Epithelial cell of proximal tubule (primary cell): ENCODE measurements at places on chromosomes 3 and 15. TPM values are rescaled to one million over a fixed set of nuclear protein-coding genes. Genes with fewer than 3 reads are reported as not detected.

Gene ANKRD34C
- total RNA-seq, result not detected in 2 replicates

Gene PLXNB1
- 75.7 and 106 TPM in 2 replicates for total RNA-seq

Gene ETFA
- 112 and 117 TPM in 2 replicates for total RNA-seq

Gene GAP43
- total RNA-seq, result 0.58 TPM in 1 of 2 replicates, not detected in the other

Gene TMEM207
- not detected in 2 replicates for total RNA-seq

Gene SKOR1
- not detected in 2 replicates for total RNA-seq

Gene PLSCR5
- total RNA-seq, result not detected in 2 replicates

Gene LYZL4
- not detected in 2 replicates for total RNA-seq

Gene CCR1
- total RNA-seq, result not detected in 2 replicates

Gene FGF12
- 0.36 and 1.6 TPM in 2 replicates for total RNA-seq

Gene A4GNT
- total RNA-seq, result not detected in 2 replicates

Gene IQCH
- total RNA-seq, result 0.92 and 2.2 TPM in 2 replicates

Gene NANOGP8
- total RNA-seq, result not detected in 2 replicates

Gene DUOX2
- not detected in 2 replicates for total RNA-seq

Gene ZNF385D
- under 0.01 and 0.43 TPM in 2 replicates for total RNA-seq

Gene RFT1
- total RNA-seq, result 25.1 and 29.2 TPM in 2 replicates

Gene LEKR1
- total RNA-seq, result 0.06 and 0.43 TPM in 2 replicates

Gene SERINC4
- not detected in 2 replicates for total RNA-seq

Gene SLC41A3
- total RNA-seq, result 25.5 and 41.6 TPM in 2 replicates

Gene ARRDC4
- total RNA-seq, result 2.0 and 18.3 TPM in 2 replicates

Gene SCN11A
- not detected in 2 replicates for total RNA-seq

Gene C3orf70
- total RNA-seq, result 0.63 and 0.72 TPM in 2 replicates

Gene ECE2
- not detected in 2 replicates for total RNA-seq

Gene CNTN3
- 0.46 and 2.9 TPM in 2 replicates for total RNA-seq

Gene CHDH
- 4.5 and 9.2 TPM in 2 replicates for total RNA-seq

Gene VEPH1
- total RNA-seq, result 3.7 and 20.7 TPM in 2 replicates

Gene PBRM1
- 40.5 and 51.5 TPM in 2 replicates for total RNA-seq

Gene CGNL1
- 2.5 and 3.2 TPM in 2 replicates for total RNA-seq

Gene CLASP2
- 23.7 and 34.2 TPM in 2 replicates for total RNA-seq

Gene NR1I2
- 0.14 and 0.69 TPM in 2 replicates for total RNA-seq

Gene DUOXA2
- not detected in 2 replicates for total RNA-seq

Gene GOLGA6D
- total RNA-seq, result not detected in 2 replicates

Gene CASR
- total RNA-seq, result 0.06 TPM in 1 of 2 replicates, not detected in the other

Gene GCHFR
- 87.2 and 113 TPM in 2 replicates for total RNA-seq

Gene RBP2
- not detected in 2 replicates for total RNA-seq

Gene TNFSF10
- 26.3 and 36.2 TPM in 2 replicates for total RNA-seq

Gene IMPG2
- total RNA-seq, result under 0.01 TPM in 2 replicates

Gene METTL6
- 13.0 and 17.7 TPM in 2 replicates for total RNA-seq
